ENCODE measurements at places on chromosomes 1 and 21. TPM values are rescaled to one million over a fixed set of nuclear protein-coding genes. Genes with fewer than 3 reads are reported as not detected.

The SH2D1B gene
- not detected for total RNA-seq

The ADGRL4 gene
- not detected for total RNA-seq

The ZFP69B gene
- total RNA-seq: 4.2 TPM

The TNN gene
- total RNA-seq: not detected

The SPOCD1 gene
- total RNA-seq: 4.8 TPM

The ABCA4 gene
- total RNA-seq: 0.03 TPM

The KLHDC9 gene
- 2.0 TPM for total RNA-seq

The BEND5 gene
- total RNA-seq: not detected

The AZIN2 gene
- 2.4 TPM for total RNA-seq

The CAMK2N1 gene
- total RNA-seq: 57.3 TPM

The PLPPR5 gene
- total RNA-seq: 0.20 TPM

The LYST gene
- total RNA-seq: 18.8 TPM

The LENEP gene
- not detected for total RNA-seq

The SPATA17 gene
- total RNA-seq: 0.78 TPM

The HLX gene
- not detected for total RNA-seq

The OLIG2 gene
- not detected for total RNA-seq

The PPP1R12B gene
- total RNA-seq: 4.6 TPM

The UFC1 gene
- total RNA-seq: 53.2 TPM

The TSEN15 gene
- 47.5 TPM for total RNA-seq

The PRAMEF20 gene
- not detected for total RNA-seq

The KIAA0040 gene
- 80.8 TPM for total RNA-seq

The ADAMTSL4 gene
- total RNA-seq: 0.65 TPM

The CELA3A gene
- not detected for total RNA-seq

The CCDC27 gene
- not detected for total RNA-seq

The PARP1 gene
- total RNA-seq: 122 TPM

The FABP3 gene
- 3.4 TPM for total RNA-seq

The KRTCAP2 gene
- 176 TPM for total RNA-seq

Measured in foreskin keratinocyte (primary cell).